ENCODE measurements at places on chromosomes 12 and 14.

DNA sequence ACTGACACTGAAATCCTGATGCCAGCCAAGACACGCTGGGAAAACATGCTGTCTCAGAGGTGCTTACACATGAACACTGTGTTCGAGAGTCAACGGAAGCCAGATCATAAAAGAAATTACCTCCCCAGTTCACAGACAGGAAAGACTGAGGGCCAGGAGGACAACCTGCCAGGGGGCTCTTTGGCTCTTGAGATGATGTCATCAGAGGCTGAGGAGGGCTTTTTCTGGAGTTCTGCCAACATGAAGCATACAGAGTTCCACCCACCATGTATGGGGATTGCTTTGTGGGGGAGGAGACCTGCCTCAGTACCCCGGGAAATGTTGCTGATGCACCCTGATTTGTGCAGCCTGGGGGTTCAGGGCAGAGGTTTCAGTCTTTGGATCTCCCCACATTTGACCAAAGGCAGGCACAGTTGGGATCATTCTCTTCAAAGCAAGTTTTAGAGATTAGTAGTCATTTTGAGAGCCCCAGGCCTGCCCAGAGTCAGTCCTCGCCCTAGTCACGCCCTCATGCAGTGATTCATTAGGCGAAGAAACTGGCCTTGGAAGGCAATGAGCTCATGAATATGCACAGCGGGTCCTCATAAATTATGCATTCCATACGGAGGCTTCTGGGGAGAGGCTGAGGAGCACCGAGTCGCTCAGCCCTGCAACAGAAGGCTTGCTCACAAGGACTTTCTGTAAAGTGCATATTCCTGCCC is 34.9 kb upstream of the EML1 start:
- no peak for DNase-seq

GRCh38 chr12:113934060-113934814 is 31.9 kb downstream of the RBM19 start:
- DNase-seq = no peak

GRCh38 chr12:31627456-31628054 is 31.9 kb upstream of the ETFBKMT start:
- DNase-seq = no peak

DNA sequence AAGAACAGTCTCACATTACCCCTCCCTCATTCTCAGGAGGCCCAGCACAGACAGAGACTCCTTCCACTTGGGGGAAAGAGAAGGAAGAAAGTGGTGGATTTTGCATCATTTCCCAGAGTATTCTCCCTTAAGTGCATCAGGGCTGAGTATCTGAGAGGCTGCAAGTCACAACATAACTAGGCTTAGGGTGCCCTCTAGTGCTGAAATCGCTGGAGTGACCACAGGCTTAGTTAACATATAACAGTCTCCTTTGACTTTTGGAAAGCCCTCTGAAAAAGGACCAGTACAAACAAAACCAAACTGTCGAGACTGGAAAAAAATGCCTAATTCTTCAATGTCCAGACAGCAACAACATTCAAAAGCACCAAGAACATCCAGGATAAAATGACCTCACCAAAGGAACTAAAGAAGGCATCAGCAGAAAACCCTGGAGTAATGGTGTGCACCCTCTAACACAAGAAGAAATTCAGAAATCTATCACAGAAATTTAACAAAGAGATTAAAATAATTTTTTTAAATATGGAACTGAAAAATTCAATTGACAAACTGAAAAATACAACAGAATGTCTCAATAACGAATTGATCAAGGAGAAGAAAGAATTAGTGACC is 412.3 kb downstream of the RPS29 start:
- DNase-seq = peak; percentile 30

DNA sequence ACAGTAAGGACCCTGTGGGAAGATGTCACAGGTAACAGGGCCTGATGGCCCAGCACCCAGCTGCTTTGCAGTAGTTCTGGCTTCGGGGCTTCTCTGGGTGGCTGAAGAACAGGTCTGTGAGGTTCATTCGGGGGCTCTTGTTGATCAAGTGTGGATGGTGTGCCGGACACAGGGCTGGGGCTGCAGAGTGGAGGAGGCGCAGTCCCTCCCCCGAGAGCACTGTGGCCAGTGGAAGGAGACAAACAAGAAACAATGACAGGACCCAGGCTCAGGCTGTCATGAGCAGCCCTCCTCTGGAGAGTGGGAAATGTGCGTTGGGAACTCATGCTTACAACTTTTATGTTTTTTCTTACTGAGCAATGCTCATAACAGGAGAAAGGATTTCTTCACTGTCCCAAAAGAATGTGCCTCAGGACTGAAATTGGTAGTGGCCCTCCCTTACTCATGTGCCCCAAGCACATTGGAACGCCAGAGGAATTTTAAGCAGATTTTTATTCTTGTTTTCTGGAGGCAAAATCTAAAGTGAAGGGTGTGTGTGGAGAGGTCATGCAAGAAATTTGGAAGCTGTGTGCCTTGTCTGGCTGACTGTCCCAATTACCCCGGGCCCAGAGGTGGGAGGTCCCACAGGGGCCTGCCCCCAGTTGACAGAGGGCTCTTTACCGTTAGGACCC is 233.8 kb downstream of the CACNA1C start:
- DNase-seq = no peak
